ENCODE measurements at places on chromosomes 7 and 10. TPM values are rescaled to one million over a fixed set of nuclear protein-coding genes. Genes with fewer than 3 reads are reported as not detected.
A peak's percentile ranks its signal among the peaks of the same experiment; 100 is the strongest.

- no peak for DNase-seq
Measured at GRCh38 chr7:47758546-47758945, 176.6 kb upstream of the TNS3 start.

DNA sequence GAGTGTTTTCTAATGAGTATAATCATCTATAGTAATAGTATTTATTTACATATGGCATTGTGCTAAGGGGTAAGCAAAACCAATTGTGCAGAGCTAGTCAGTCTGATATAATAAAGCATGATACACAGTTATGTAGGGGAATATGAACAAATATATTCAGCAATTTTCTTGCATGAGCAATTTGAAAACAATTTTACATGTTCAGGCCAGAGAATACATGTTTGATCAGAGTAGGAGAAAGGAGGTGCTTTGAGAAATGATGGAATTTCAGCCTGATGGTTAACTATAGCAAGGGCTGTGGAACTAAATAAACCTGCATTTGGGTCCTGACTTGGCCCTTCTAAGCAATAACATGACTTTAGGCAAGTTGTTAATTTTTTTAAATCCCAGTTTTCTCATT lies 214.5 kb downstream of the TWIST1 start:
- no peak for DNase-seq

DNA sequence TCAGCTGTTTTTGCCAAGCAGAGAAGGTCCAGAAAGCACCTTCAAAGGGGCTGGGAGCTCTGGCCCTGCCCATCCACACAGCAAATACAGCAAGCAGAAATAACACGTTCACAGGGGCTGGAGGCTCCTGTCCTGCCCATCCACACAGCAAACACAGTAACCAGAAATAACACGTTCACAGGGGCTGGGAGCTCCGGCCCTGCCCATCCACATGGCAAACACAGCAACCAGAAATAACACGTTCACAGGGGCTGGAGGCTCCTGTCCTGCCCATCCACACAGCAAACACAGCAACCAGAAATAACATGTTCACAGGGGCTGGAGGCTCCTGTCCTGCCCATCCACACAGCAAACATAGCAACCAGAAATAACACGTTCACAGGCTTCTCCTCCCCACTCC lies 558.1 kb downstream of the PTPRN2 start:
- no peak for DNase-seq

DNA sequence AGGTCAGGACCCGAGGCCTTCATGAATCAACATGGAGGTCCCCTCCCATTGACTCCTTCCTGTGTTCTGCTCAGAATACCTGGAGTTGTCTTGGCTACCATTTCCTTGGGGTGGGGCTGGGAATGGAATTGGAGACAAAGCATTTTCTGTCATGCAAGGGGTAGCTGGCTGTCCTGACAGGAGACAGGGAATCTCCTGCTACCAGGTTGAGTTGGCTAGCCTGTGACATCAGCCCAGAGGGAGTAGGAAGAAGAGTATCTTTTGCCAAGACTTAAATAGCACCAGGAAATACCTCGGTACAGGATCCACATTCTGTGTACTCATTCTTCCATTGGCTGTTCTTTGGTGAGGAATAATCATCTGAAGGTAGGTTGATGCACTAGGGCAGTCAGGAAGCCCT lies 4.9 kb downstream of the ZDHHC16 start:
- no peak for DNase-seq

DNA sequence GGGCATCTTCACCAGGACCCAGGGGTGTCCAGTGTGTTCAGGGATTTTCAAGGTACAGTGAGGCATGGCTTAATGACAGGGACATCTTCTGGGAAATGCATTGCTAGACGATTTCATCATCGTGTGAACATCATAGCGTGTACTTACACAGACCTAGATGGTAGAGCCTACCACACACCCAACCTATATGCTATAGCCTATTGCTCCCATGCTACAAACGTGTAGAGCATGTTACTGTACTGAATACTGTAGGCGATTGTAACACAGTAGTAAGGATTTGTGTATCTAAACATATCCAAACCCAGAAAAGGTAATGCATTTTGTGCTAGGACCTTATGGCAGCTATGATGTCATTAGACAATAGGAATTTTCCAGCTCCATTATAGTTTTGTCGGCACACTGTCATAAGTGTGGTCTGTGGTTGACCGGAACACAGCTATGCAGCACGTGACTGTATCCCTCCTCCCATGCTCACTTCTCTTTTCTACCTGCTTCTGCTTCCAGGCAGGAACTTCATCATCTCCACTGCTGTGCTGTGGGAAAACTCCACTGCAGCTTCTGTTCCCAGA lies 416.2 kb upstream of the NFE2L3 start:
- DNase-seq: no peak

- DNase-seq: no peak
Measured at GRCh38 chr10:90274721-90275468, 573.5 kb downstream of the KIF20B start.

DNA sequence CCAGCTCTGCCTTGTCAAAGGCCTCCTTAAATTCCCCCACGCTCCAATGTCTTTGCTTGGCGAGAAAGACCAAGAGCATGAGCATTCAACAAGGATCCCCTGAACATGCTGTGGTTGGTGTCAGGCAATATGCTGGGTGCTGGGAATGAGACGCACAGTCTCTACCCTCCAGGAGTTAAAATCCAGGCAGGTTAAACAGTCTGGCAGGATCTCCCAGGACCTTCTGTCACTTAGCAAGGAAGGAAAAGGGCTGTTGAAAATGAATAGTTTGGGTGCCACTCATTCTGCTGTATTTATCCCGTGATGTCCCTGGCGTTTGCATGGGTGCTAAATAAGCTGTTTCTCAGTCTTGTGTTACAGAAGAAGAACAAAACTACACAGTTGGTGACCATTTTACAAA lies 21.9 kb upstream of the ITGA8 start:
- no peak for DNase-seq

- peak; percentile 54 for DNase-seq
Measured at GRCh38 chr10:81179805-81180452, 642.2 kb downstream of the SH2D4B start.

GRCh38 chr10:4498711-4499251 lies 327.2 kb upstream of the AKR1E2 start:
- no peak for DNase-seq

GRCh38 chr7:123433665-123434064 lies 100.7 kb downstream of the IQUB start:
- DNase-seq: no peak

DNA sequence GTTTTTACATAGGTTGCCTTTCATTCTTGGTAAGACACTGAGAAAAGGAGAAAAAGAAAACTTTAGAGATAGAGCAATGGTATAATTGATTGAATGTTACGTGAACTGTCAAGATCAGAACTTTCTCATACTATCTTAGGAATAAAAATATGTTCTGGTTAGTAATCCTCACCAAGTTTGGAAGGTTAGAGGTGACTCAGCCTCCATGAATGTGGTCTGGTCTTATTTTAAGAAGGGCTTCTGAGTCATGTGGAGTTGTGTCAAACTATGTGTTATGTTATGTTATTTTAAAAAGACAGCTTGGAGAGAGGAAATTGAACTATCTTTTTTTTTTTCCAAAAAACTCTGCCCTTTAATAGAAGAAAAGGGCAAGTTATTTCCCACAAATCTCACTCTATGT lies 458.6 kb upstream of the KLF6 start:
- peak; percentile 20 for DNase-seq

DNA sequence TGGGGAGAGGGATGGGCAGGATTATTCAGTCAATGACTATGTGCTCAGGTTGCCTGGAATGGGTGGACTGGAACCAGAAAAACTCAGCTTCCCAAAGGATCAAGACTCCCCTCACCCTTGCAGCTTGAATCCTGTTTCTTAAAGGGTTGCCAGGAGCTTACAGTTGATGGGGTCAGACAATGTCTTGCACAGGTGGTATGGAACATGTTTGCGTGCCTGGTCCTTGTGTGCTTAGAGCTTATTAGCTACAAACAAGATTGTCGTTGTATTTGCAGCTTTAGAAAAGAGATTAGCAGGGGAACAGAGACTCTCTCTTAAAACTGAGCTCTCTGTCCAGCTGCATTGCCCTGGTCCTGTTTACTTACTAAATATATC lies 56.9 kb downstream of the PRR15 start:
- DNase-seq: no peak

DNA sequence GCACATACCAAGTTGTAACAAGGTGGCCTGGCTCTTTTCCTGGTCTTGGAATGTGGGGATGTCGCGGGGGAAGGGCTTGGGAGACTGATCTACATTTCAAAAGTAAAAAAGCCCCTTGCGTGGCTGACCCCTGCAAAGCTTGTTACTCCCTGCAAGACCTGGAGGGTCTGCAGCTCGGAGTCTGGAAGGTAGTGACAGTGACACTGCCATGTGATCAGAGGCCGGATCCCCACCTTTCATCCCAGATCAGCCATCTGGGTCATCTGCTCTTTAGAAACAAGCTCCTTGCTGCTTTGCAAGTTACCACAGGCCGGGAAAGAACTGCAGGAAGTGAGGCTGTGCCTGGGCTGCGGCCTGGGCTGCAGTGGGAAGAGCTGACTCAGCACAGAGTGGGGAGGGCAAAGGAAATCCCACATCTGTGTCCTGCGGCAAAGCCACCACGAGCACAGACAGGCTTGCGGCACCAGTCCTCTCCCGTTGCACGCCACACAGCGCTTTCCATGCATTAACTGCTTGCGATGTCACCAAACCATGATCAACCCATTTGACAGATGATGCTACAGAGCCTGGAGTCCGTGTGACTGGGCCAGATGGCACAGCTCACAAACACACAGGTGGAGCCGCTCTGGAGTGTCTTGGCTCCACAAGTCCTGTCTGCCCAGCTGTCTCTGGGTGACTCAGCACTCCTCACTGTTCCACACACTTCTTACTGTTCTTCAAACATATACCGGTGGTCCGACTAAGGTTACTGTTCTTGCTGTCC lies 97.7 kb downstream of the SH3PXD2A start:
- DNase-seq: no peak

GRCh38 chr10:89389254-89389653 lies 3.2 kb upstream of the IFIT1 start:
- no peak for DNase-seq

ERVW-1 gene
- total RNA-seq: not detected

STEAP1 gene
- total RNA-seq: 41.8 TPM

PSD gene
- 0.34 TPM for total RNA-seq

GIMAP4 gene
- total RNA-seq: not detected

SLC13A1 gene
- total RNA-seq: not detected

CALHM3 gene
- total RNA-seq: not detected

RBM20 gene
- total RNA-seq: not detected

TMEM270 gene
- 0.59 TPM for total RNA-seq

ANKRD61 gene
- 0.47 TPM for total RNA-seq

NMT2 gene
- 7.5 TPM for total RNA-seq
